CD4-positive, alpha-beta T cell treated with Interleukin-21 for 1 hour (primary cell): ENCODE measurements at places on chromosomes 16 and 17.

GRCh38 chr17:37824534-37825485, 80.0 kb upstream of the HNF1B start:
- no peak for DNase-seq

GRCh38 chr16:78903843-78904242, 696.7 kb downstream of the MAF start:
- no peak for DNase-seq

GRCh38 chr17:55285340-55286301, 20.9 kb downstream of the HLF start:
- DNase-seq = no peak

DNA sequence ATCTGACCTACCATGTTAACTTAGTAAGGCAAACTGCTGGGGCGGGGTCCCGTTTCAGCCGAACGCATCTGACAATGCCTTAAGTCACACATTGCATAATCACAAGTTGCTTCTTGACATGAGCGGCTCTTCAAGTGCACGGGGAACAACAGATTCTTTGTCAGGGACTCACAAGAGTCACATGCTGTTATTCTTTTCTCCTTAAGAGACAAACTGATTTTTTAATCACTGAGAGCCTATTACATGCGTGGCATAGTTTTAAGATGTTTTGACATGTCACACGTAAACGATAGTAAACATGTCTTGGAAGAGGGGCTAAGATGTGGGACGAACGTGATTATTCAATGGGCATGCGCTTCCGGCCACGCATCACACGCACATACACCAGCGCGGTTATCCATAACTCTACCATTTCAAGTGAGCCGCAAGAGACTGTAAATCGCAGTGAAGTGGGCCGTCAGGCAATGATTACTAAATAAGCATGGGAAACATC, 63.4 kb downstream of the ADCY9 start:
- DNase-seq = no peak

DNA sequence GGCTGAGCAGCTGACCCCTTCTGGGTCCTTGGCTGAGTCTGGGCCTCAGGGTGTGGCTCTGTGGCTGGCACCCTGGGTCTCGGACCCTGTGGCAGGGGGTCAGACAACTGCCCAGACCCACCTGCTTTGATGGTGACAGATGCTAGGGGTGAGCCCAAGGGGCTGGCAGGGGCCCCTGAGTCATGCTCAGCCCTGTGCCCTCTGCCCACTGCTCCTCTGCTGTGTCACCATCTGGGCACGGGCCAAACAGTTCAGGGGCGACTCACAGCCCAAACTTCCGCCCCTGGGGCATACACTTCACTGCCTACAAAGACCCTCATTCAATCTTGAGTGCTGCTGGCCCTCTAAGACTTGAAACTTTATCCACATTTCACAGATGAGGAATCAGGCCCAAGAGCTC, 5.7 kb downstream of the ADGRG1 start:
- no peak for DNase-seq

DNA sequence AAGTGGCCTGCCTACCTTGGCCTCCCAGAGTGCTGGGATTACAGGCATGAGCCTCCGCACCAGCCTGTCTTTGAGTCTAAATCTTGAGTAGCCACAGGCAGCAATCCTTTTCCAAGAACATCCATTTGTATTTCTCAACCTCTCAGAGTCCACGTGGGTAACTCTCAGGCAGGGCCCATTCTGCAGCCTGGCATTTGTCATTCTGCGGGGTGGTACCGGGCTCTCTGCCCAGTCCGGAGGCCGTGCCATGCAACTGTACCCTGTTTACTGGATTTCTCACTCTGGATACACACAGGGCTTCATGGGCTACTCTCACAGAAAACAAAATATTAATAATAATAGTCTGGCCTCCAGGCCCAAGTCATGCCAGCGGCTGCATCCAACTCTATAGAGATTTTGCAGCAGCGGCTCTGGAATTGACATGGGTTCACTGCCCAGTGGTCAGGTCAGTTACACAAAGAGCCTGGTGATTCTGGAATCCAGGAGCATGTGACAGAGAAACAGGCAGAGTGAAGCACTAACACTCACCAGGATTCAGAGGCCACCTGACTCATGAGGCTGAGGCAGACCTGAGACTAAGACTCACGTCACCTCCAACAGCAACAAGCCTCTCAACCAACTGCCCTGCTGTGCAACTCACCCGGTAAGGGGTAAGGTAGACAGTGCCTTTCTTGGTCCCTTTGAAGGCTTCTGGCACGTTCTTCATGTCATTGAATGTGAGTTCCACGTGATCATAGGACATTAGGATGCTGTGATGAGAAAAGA, 4.0 kb downstream of the WBP2 start:
- DNase-seq = no peak

GRCh38 chr17:3510090-3510489, 34.3 kb downstream of the ASPA start:
- no peak for DNase-seq

DNA sequence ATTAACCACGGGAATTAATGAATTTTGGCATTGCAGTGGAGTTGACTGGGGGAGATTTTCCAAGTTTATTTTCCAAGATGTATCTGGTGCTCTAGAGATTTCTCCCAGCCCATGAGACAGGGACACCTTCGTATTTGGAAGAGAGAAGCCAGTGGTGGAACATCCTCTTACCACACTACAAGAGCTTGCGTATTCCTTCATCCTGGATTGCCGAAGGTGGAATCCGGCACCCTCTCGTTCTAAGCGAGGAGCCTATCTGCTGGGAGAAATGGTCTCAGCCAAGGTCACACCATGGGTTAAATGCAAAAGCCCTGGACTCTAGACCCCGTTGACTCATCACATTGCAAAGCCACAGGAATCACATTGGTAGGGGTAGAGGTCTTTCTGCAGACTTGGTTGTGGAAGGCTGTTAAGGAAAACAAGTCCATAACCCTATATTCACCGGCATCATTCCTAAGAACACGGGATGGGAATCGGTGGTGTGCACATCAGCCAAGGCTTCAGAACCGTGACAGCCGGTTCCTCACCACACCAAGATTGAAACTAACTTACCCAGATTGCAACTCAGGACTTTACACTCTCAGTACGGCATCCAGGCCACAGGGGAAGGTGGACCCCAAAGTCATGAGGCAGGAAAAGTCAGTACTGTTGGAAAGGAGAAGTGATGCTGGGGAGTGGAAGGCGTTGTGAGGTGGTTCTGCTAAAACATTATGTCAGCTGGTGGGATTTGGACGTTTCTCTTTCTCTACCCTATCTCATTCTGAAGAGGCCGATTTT, 259.8 kb downstream of the CPPED1 start:
- no peak for DNase-seq
